ENCODE measurements at places on chromosomes 6 and 20.

DNA sequence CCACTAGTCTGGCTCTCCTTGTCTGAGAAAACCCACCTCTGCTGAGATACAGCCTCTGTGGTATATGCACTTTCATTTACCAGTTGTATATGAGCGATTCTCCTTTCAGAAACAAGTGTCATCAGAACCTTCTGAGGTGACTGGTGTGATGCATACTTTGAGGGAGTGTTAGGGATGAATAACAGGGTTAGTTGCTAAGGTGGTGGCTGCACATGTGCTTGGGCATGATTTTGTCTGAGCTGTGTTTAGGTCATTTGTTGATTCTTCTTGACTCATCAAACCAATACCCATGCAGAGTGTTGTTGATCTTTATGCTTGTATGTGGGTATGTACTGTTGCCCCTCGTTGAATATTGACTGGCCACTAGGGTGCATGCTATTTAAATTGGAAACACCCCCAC lies 25.7 kb downstream of the DTD1 start:
- no peak for DNase-seq

GRCh38 chr6:52015953-52016352 lies 71.5 kb downstream of the PKHD1 start:
- DNase-seq, result no peak

DNA sequence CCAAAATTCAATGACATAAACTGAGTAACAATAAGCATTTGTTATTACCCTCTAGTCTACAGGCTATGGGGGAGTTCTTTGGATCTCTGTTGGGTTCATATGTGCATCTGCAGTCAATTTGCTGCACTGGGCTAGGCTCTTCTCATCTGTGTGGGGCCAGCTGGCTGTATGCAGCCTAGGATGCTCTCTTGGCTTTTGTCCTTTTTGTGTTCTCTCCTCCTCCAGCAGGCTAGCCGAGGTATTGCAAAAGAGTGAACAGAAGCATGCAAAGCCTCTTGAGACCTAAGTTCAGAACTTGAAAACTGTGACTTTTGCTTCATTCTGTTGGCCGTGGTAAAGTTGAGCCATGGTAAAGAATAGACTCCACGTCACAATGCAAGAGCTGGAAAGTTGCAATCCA lies 62.8 kb upstream of the FOXO3 start:
- DNase-seq, result no peak

DNA sequence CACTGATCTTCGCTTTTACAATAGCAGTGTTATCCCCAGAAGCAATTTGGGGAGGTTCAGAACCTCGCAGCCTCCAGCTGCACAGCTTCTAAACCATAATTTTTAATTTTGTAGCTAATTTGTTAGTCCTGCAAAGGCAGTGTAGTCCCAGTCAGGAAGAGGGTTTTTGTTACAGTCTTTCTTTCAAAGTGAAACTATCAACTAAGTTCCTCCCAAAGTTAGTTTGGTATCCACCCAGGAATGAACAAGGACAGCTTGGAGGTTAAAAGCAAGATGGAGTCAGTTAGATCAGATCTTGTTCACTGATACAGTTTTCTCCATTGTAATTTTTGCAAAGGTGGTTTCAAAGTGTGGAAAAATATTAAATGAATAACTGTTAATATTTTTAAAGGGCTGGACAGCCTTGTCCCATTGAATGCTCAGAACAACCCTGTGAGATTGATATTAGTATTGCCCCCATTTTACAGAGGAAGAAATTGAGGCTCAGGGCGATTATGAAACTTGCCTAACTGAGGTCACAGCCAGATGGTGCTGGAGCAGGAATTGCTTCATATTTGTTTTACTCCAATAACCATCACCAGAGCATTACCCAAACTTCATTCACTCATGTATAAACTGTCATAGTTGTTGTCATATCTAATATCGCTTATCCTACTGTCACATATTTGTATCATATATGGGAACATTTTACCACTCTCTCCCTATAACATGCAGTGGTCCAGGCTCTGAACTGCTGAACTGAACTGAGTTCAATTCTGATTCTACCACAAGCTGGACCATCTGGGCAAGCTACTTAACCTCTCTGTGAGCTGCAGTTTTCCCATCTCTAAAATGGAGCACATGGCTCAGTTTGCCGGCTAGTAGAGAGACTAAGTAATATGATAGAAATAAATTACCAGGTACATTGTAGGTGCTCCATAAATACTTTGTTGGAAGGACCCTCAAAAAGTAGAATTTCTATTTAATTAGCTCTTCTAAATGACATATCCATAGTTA lies 213.8 kb downstream of the BCAS1 start:
- no peak for DNase-seq

DNA sequence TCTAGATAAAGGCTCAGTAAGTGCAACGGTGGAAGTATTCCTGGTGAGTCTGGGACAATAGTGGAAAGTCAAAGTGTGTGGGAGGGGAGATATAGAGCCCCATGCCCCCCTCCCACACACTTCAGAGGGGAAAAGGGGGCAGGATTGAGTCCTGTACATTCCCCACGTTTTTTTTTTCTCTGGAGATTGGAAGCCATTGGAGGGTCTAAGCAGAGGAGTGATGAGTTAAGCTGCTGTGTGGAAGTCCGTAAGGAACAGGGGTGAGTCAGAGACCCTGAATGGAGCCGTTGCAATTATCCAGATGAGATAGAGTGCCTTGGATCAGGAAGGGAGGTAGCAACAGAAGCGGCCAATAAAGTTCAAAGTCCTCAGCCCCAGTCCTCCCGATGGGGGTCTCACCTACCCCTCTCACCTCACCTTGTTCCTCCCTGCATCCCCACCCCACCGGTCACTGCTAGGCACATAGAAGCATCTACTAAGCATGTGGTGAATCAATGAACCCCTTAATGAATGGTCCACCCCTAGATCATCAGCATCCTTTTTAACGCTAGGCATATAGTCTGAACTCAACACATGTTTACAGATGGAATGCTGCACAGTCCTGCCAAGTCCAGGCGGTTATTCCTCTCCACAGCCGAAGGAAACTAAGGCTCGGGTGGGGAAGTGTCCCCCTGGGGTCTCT lies 662 bp upstream of the SLC9A8 start:
- no peak for DNase-seq

DNA sequence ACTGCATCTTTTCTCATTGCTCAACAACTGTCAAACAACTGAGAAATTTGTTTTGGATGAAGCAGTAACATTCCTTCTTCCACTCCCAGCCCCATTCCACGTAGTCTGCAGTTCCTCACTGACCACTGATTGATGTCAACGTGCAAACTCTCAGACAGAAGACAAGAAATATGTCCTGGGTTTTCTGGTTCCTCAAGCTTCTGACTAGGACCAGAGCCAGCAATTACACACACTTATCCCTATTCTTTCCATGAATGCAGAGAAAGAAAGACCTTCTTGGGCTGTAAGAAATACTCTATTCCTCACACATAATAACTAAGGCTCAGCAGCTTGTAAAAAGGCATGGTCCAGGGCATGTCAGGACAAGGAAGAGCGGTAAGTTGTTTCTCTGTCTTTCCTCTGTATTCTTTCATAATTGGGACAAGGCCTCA lies 790.1 kb upstream of the SLC35B3 start:
- no peak for DNase-seq

- no peak for DNase-seq
Observed at GRCh38 chr20:34643928-34644327, 33.0 kb downstream of the PIGU start.

GRCh38 chr20:18638768-18639167 lies 50.9 kb downstream of the DTD1 start:
- DNase-seq, result no peak

DNA sequence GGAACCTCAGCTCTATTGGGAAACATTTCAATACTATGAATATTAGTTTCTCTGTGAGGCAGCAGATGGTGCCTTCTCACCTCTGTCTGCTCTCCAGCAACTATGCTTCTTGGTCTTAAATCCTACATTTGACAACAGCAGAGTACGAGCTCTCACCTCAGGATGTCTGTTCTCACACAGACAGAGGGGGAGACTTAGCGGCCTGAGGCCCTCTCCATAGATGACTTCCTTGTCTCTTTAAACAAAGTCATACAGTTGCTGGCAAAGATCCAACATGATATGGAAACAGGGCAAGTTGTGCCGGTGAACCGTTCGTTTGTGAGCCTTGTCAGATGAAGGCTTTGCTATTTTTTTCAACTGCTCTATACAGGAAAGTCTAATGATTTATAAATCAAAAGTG lies 43.7 kb upstream of the GABRR1 start:
- no peak for DNase-seq
